ENCODE measurements at places on chromosomes 5 and 9.

GRCh38 chr9:32518276-32518675 is 7.7 kb downstream of the RIGI start:
- no peak for DNase-seq

- no peak for DNase-seq
Observed at GRCh38 chr9:76605321-76605900, 146.4 kb downstream of the GCNT1 start.

GRCh38 chr9:88312045-88312444 is 76.2 kb upstream of the SPIN1 start:
- no peak for DNase-seq

DNA sequence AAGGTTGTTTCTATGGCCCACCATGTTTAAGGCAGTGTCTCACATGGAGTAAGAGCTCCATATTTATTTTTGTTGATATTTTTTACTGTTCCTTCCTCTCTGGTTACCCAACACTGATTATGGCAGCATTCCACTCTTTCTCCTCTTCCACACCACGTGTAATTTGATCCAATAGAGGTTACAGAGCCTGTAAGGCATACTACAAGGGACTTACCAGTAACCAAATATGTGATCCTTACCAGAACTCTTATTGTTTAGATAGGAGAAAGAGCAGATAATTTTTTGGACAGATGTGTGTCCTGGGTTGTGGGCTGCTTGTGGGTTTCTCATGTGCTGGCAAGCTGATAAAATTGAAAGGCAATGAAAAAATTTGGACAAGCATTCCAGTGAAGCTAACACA is 261.3 kb downstream of the TMEM167A start:
- no peak for DNase-seq

DNA sequence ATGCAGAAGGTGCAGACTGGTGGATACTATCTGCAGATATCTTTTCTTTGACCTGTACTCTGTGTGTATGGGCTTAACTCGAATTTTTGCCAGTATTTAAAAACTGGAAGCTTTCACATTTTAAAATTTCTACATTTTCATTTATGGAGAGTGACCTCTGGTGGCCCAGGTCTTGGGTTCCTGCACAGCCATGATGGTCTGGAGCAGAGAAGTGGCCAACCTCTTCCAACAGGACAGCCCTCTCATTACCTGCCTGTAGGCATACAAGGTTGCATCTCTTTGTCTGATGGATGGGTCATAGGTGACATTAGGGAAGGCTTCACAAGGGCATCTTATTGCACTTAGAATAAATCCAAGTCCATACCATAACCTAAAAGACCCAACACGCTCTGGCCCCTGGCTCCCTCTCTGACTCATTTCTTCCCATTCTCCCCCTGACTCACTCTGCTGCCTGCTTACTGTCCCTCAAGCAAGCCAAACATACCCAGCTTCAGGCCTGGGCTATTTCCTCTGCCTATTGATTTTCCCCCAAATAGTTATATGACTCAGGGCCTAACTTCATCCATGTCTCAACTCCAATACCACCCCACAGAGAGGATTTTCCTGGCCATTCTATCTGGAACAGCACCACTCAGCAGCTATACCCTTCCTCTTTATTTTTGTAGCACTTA is 113.3 kb upstream of the SLC1A3 start:
- no peak for DNase-seq

GRCh38 chr9:105483618-105484017 is 35.8 kb downstream of the FSD1L start:
- no peak for DNase-seq
